Right hindlimb (tissue), 1 donor: ENCODE measurements at places on chromosomes 7 and 10.
A peak's percentile ranks its signal among the peaks of the same experiment; 100 is the strongest.

DNA sequence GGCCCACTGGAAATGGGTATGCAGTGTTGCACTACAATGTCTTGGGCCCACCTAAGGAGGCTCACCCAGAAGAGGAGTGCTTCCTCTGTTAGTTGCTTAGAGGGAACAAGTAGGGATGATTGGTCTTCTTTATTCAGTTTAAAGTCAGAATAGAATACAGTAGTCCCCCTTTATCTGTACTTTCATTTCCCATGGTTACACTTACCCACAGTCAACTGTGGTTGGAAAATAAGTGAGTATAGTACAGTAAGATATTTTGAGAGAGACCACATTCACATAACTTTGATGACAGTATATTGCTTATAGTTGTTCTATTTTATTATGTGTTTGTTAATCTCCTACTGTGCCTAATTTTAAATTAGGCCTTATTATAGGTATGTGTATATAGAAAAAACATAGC, 151.4 kb downstream of the COL28A1 start:
- no peak for DNase-seq

DNA sequence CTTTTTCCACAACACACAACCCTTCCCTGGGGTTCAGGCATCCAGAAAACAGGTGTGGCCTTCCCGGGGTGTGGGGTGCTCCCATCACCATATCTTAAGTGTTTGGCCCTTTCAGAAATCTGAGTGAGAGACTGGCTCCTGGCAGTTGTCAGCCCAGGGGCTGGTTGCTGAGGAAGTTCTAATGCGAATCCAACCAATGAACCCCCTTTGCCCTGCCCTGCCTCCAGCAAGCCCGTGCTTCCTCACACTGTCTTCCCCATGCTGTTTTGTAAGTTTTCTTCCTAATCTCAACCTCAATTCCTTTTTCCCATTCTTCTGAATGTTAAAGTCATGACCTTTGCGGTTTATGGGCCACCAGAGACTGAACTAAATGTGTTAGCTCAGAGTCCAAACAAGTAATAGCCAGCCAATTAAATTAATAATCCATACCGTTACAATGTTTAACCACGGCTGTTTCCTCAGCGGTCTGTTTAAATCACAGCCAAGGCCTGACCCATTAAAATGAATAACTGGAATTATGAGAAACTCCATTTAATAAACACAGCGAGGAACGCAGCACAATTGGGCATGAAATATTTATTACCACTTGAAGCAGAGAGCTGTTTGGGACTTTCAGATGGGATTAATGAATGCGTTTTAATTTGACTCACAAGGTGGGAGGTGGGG, 90.9 kb upstream of the TCF7L2 start:
- no peak for DNase-seq

DNA sequence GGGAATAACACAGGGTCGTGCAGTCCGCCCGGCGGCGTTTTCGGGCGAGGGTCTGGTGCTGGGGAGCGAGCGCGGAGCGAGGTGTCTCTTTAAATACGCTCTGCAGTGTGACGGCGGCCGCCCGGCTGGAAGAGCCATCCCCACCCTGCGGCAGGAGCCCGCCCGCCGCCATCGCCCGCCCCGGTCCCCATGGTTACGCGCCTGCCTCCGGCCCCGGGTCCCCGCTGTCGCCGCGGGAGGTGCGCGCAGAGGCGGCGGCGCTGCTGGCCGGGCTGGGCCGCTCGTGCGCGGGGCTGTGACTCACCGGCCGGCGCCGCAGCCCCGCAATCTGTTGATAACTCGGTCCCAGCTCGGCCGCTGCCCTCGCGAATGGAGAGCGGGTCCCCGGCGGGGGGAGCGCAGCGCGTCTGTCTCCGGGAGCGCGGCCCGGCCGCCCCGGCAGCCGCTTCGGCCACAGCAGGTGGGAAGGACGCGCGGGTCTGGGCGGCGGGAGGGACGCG, at the start of gene ADGRA1:
TSS of gene ADGRA1 (plus strand) at position 246 of the 500 bp plus-strand sequence. CDS start 986 bp downstream, outside the sequence.
- peak; percentile 45 for DNase-seq

- no peak for DNase-seq
Measured at GRCh38 chr7:143436325-143436946, 6.8 kb upstream of the TAS2R60 start.

DNA sequence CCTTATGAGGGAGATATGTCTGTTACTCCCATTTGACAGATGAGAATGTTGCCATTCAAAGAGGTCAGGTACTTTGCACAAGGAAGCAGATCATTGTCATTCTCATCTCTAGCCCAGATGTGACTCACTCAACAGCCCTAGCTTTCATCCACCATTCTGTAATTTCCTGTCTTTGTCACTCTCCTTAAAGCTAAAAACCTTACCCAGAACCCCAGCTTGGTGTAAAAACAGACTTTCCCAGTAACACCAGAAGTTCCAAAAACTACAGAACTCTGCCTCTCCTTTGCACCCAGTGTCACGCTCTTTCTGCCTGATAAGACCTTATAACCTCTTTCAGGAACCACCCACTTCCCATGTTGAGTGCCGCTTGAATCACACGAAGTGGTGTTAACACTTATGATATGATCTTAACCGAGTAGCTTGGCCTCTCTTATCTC, 89.1 kb upstream of the SP4 start:
- DNase-seq: no peak

DNA sequence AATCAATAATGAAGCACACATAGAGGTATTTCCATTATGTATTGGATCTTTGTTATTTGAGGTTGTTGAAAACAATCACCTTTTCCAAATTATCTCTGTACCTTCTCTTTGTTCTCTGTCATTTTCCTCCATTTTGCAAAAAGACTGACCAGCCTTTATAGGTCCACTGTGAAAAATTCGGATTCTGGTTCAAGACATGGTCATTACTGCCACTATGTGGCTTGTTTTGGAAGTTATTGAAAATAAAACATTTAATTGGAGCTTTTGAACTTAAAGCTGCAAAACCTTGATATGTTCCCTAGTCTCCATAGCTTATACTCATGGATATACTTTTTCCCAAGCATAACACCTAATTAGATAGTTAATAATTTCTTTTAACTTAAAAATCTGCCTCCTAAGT, 1094.4 kb downstream of the NRG3 start:
- DNase-seq: no peak

GRCh38 chr10:80429521-80429973, 21.2 kb downstream of the PRXL2A start:
- DNase-seq: no peak

DNA sequence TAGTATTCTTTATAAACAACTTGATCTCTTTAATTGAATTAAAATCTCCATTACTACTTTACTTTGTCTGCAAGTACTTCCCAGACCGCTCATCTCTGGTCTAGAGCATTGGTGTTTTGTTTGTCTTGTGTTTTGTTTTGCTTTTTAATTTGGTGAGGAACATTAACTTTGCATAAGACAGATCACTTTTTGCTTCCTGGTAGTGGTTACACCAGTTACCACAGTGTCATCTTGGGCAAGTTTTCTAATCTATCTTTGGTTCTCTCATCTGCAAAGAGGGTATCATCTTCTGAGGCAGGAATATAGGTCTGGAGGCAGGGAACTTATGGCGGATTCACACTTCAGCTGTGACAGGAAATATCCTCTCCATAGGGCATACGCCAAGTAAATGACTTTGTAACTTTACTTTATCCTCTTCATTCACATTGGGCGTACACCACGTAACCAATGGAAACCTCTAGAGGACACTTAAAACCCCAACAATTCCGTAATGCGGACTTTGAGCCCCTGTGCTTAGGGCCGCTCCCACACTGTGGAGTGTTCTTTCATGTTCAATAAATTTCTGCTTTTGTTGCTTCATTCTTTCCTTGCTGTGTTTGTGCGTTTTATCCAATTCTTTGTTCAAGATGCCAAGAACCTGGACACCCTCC, 83.2 kb upstream of the JAZF1 start:
- no peak for DNase-seq

- DNase-seq: no peak
Measured at GRCh38 chr10:116990276-116990800, 14.6 kb downstream of the SHTN1 start.

DNA sequence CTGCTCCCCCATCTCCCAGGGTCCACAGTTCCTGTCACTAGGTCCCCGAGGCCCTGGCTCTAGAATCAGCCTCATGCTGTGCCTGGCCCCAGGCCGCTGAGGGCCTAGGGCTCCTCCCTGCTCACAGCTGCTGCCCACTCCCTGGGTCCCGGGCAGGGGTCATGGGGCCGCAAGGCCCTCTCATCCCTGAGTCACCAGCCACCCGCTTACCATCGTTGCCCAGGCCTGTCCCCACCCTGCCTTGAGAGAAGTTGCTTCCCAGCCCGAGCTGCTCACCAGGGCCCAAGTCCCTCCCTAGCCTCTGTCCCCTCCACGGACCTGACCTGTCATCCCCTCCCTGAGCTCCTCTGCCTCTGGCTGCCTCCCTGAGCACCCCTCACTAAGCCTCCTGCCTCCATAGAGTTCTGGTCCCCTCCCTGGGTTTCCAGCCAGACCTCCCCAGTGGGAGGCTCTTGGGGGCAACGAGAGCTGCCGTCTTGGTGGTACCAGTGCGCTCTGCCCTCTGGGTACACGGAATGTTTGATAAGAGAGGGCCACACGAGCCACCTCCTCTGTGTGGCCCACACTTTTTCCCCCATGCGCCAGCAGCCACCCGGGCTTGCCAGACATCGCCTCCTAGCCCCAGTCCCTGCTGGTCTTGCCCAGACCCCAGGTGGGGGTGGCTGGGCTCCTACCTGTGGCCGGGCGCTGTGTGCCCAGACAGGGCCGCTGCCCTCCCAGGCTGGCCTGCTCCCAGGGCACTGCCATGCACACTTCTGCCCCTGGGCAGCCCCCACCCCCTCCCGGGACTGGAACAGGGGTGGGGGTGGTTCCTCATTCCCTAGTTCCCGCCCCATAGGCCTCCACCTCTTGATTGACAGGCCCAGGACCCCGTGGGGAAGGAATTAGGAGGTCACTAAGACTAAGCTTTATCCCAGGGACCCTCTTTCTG, 21.3 kb downstream of the MLXIPL start:
- no peak for DNase-seq

- DNase-seq: no peak
Measured at GRCh38 chr7:67738958-67739357, 742.3 kb downstream of the TYW1 start.

DNA sequence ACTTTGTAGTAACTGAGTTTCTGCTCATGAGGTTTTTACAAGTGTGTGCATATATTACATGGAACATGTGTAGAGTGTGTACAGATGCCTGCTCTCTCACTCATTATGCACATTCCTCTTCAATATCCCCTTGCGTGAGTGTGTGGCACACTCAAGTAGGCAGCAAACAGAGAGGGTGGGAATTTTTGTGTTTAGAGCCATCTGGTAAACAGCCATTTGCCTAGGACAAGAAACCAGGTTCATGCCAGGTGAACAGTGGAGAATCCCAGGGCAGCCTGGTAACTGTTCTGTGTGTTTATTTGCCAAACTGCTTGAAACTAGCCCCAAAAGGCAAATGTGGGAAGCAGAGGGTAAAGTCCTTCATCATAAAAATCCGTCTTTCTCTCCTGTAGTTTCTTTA, 19.9 kb downstream of the FBXW4 start:
- no peak for DNase-seq

DNA sequence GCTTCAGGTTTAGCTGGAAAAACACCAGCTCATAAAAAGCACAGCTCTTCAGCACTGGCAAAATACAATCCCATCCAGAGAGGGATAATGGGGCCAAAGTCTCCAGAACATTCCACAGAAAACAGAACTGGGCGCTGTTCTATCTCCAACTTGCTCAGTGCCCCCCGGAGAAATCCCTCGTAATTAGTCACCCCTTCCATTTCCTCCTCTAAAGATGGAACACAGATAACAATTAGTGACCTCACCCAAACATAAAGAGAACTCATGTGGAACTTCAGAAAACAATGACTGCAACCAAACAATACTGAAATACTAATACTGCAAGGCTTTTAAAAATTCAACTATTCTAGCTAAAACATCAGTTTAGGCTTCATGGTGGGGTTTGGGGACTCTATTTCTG, 46.3 kb downstream of the KIAA1549 start:
- no peak for DNase-seq

- no peak for DNase-seq
Measured at GRCh38 chr7:155458878-155459699, 1.2 kb downstream of the EN2 start.
